ENCODE measurements at places on chromosomes 3 and 15.
A peak's percentile ranks its signal among the peaks of the same experiment; 100 is the strongest.

DNA sequence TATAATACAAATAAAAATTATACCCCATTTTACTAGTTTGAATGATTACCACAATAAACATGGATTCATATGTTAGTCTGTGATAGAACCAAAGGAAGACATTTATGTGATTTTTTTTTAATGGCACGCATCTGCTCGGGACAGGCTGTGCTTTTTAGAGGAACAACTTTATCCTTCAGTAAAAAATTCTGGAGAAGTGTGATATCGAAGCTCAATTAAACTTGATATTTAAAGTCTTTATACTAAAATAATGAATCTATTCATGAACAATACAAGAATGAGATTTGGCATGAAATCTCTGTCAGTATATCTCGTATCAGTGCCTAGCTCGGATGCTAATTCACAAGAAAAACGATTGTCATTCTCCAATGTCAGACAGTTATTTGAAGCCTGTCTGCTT is 230.8 kb upstream of the ZNF717 start:
- DNase-seq, result no peak

DNA sequence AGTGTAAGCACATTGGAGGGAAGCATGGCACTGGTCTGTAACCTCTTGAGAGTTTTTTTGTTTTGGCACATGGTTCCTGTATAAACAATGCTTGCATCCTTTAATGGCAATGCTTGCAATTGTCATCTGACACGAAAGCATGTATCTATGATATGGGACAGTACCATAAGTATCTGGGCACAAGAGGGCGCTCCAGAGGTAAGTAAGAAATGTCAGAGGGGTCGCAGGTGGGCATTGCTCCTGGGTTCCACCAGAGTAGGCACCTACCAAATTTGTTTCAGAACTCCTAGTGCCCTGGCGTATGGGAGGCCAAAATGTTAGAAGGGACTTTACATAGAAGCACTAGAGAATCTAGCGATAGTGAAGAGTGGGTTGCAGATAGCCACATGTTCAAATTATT is 58.7 kb upstream of the BCHE start:
- DNase-seq, result no peak

GRCh38 chr3:78274475-78275065 is 1234.7 kb downstream of the ROBO2 start:
- DNase-seq, result no peak

- no peak for DNase-seq
Measured at GRCh38 chr3:18988614-18989229, 159.6 kb upstream of the KCNH8 start.

- no peak for DNase-seq
Measured at GRCh38 chr3:7574435-7574834, 713.5 kb downstream of the GRM7 start.

DNA sequence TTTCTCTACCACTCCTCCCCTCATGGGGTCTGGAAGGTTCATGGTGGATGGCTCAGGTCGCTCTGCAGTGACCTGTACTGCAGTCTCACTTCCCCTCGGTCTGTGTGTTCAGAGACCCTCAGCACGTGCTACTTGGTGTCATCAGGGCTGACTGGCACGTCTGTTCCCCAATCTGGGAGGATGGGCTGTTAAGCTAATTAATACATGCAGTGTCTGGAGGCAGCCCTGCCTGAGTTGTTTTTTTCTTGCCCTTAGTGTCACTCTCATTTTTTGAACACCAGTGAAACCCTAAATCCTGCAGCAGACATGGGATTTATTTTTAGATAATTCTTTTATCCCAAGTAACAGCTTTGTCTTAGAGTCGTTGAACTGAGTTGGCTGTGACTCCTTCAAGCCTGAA is 64.6 kb downstream of the ARNT2 start:
- DNase-seq, result no peak

GRCh38 chr3:18079739-18080138 is 337.3 kb upstream of the TBC1D5 start:
- DNase-seq, result no peak

DNA sequence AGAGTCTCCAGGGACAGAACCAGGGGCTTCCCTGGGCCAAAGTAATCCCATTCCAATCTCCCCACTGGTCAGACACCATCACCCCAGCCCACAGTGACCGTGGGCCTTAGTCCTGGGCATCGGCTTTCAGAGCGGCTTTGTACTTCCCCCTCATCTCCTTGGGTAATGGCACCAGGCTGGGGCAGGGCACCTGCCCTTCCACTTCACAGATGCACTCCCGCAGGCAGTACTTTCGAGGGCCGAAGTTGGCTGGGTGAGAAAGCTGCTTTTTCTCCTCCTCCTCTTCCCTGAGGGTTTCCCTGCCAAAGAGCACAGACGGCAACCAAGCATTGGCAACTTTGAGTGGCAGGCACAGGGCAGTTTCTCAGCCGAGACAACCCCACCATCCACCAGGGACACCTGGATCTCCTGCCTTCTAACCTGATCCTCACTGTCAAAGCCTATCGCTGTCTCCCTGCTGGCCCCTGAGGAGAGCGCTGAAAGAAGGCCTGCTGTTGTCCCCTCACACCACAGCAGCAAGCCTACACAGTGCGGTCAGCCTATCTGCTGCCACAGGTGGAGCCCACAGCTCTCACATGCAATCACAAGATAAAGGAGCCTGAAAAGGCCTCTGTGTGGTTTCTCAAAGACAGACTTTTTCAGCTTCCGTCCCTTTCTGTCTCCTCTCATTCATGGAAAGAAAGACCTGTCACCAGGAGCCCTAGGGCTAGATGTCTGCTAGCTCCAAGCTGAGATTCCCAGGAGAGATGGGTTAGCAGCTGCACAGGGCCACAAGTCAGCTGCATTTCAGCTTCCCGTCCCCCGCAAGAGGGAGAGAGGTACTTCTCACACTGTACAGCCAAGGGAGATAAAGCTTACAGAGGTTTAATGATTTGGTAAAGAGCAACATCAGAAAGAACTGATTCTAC is 12.5 kb downstream of the MRPS25 start:
- no peak for DNase-seq

DNA sequence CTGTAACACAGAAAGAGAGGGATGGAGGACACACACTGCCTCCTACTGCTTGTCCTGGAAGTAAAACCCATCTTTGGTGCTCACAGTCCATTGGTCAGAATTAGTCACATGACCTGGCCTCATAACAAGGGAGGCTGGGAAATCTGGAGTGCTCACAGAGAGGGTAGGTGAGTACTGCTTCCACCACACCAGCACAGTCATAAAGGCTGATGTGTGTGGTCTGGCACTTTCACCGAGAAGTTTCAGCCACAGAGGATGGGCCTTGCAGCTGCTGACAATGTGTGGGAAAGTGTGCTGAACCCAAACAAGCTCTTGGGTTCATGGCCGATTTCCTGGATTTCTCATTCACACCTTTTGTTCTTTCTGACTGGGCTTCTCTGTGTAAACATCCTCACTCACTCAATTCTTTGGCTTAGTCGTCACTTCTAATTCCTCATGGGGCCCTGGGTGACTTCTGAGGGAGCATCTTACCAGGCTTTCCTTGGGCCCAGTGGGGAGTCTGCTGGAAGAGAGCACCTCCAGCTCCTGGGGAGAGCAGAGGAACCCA is 100.7 kb downstream of the ASB7 start:
- DNase-seq, result no peak

GRCh38 chr3:187685948-187686347 is 15.8 kb upstream of the SST start:
- no peak for DNase-seq

DNA sequence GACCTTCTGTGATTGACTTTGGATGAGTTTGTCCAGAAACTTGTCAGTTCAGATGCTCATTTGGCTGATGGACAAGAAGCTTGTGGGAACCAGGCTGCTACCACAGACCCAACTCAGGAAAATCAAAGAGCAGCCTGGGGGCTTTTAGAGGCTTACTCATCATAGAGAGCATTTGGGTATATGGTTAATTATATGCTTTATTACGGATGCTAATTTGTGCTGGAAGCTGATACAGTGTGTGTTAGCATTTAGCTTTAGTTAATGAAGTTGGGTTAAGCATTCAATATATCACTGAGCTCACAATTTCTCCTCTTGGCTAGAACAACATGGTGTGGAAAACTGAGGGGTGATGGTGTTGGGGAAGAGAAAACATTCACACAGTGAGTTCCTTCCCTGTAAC is 664.2 kb upstream of the CFAP20DC start:
- no peak for DNase-seq

- no peak for DNase-seq
Measured at GRCh38 chr3:14319654-14320182, 82.7 kb upstream of the SLC6A6 start.

GRCh38 chr3:32843510-32844321 is 25.9 kb downstream of the TRIM71 start:
- DNase-seq, result no peak

DNA sequence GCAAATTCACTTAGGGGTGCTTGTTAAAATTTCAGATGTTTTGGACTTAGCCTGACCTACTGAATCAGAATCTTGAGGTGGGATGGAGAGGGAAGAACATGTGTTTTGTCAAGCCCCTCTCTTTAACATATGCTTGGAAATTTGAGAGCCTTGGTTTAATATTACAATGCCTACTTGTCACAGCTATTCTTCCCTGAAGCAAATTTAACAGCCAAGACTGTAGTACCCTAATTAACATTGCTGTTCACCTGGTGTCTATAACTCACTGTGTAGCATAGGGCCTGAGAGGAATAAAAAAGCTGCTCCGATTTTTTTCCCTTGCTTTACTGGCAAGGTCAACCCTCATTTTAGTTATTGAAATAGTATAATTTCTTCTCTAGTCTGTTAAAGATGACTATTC is 880.1 kb downstream of the CADM2 start:
- DNase-seq, result no peak

DNA sequence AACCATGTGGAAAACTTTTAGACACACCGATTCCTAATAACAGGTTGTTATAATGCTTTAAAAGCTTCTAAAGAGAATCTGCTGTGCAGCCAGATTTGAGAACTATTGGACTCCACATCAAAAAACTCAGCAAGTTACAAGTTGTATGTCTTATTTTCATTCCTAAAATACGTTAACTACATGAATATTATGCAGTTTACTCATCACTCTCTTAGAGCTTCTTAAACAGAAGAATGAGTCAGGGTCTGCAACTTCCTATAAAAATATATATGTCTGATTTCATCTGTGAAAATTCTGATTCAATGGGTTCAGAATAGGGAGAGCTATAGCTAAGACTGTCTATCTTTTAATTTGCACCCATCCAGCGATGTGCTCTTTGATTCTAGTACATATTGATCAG is 244.2 kb upstream of the EPHA3 start:
- DNase-seq, result no peak

DNA sequence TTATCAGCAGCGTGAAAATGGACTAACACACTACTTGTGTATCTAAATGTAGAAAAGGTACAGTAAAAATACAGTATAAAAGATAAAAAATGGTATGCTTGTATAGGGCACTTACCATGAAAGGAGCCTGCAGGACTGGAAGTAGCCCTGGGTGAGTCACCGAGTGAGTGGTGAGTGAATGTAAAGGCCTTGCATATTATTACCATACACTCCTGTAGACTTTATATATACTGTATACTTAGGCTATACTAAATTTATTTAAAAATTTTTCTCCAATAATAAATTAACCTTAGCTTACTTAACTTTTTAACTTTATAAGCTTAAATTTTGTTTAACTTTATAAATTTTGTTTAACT is 67.2 kb upstream of the TSPAN3 start:
- DNase-seq, result no peak

DNA sequence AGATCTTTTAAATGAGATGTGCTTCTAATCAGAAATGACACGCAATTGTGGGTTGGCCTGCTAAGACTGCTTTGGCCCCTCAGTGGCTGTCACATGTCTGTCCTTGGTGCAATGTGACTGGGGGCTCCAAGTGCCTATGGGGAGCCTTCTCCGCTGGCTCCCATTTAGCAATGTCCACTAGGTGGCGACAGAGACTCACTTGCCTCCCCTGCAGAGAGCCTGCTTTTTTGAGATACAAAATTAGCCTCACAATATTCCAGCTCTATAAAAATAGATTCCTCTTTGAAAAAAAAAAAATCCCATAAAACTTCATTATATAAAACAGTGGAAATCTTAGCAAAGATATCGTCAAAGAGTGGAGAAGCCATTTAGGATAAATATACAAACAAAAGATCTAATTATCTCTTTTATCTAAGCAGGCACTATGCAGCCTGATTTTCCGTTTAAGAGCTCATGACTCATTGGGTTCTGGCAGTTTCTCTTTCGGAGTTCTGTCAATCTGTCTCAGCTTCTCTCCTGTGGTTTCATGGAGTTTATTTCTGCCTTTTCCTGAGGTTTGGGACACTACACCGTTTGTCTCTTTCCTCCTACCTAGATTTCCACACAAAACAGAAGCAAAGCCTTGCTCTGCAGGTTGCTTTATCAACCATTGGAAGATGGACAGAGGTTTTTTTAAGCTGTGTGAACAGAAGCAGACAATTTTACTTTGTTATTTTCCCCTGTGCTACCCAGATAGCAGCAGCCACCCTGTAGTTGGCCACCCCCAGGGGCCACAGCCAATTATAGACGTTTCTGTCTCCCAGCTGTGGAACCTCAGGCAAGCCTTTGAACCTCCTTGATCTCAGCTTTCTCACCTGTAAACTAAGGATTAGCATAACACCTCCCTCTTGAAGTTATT is 68.4 kb upstream of the TNFAIP8L3 start:
- peak; percentile 35 for DNase-seq

DNA sequence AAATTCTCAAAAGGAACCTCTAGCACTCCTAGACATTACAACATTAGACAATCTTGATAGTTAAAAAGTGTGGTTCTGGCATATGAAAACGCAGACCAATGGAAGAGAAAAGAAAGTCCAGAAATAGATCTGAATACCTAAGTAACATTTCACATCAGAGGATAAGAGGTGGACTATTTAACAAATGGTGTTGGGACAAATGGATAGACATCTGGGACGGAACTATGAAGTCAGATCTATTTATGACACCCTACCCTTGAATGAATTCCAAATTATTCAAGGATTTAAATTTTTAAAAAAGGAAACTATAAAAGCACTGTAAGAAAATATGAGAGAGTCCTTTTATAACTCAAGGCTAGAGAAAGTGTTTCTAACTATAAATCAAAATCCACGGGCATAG is 111.3 kb downstream of the SCN11A start:
- DNase-seq, result no peak

DNA sequence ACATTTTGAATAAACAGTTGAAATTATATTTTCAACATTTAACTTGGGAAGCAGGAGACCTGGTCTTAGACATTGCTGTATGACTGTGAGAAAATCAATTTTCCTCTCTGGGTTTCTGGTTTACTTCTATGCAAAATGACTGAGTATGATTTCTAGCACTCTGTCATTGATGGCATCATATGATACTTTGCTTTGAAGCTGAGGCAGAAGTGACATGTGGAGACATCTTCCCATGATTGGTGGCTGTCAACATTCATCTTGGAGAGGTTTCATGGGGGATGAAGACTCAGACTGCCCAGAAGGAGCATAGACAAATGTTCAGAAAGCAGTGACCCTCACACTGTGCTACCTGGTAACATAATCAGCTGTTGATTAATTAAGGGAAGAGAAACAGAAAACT is 477.9 kb downstream of the PDCD6IP start:
- DNase-seq, result no peak

- no peak for DNase-seq
Measured at GRCh38 chr3:190261740-190262139, 60.5 kb downstream of the CLDN1 start.

DNA sequence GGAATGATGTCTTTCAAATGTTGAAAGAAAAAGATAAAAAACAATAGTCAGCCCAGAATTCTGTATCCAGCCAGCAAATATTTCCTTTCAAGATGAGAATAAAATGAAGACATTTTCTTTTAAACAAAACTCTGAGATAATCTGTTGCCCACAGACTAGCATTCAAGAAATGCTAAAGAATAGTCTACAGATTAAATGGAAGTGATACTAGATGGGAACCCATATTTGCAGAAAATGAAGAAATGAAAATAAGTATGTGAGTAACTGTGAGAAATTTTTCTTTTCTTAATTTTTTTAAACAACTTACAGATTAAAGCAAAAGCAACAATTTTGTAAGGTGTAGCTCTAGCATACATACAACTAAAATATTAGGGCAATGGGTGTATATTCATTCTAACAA is 469.8 kb downstream of the IGSF11 start:
- DNase-seq, result no peak

Measured in mesothelial cell of epicardium (in vitro differentiated cells).